ENCODE measurements at places on chromosomes 7 and 10.
A peak's percentile ranks its signal among the peaks of the same experiment; 100 is the strongest.

DNA sequence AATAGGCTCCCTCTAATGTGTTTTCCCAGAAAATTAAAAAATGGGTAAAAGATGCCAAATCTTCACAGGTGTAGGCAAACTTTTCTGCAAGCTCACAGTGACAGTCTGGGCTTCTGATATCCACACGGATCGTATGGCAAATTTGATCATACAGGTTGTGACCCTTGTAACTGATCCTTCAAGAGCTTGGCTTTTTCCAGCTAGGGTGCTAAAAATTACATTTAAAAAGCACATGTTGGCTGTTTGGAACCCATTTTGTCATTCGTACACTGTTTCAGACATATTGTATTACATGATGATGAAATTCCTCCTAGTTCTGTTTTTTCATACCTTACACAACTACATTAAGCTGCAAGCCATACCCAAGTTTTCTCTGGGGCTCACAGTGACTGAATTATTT, 138.7 kb downstream of the GFRA1 start:
- DNase-seq: no peak

DNA sequence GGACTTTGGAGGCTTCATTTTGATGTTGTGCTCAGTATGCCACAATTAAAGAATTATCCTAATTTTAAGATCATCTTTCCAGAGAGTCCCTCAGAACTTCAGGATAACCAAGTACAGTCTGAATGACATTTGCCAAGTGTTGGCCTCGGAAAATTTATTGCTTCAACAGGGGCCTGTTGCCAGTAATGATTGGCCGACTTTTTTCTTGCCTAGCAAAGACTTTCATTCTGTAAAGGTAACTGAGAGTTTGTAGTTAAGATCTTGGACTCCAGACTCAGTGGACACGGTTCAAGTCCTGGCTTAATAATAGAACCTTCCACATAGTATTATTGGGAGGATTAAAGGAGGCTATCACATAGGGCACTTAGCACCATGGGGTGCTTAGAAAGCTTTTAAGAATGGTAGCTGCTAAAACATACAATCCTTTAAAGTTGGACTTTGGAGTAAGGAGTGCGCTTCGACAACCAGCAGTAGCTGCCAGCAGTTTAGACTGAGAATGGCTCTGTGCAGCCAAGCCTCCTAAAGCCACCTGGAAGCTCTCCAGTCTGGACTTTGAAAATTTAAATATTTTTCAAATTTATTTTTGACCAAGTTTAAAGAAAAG, 90.0 kb downstream of the PLCE1 start:
- DNase-seq: no peak

DNA sequence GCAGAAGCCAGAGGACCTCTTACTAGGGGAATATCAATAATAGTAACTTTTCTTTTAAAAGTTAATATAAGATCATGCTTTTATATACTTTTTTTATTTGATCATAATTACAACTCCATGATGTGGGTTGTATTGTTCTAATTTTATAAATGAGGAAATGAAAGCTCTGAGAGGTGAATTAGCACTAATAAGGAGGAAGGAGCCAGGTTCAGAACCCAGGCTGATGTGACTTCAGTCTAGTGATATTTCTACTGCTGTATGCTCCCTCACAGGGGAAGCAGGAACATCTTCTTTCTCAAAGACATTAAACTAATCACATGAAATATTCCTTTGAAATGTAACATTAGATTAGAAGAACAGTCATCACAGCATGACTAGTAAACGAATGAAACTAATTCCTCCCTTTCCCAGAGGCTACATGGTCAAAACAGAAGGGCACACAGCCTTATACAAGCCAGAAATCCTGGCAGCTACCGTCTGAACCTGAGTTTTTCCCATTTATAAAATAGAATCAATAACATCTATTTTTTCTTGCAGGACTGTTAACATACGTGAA, 81.4 kb upstream of the GJD4 start:
- no peak for DNase-seq

DNA sequence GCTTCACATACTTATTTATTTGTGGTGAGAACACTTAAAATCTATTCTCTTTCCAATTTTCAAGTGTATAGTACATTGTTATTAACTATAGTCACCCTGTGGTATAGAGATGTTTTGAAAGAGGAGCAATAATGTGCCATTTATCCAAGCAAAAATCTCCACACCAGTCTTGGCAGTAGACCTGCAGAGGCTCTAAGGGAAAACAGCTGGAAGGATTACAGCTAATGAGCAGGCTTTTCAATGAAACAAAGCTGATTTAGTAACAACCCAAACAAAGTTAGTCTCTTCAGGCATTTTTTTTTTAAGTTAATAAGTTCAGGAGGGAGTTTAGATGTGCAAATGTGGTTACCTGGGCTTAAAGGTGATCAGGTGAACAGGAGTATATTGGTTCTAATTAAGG, 101.9 kb downstream of the EVX1 start:
- DNase-seq: no peak

GRCh38 chr7:111041577-111041976, 49.4 kb upstream of the LRRN3 start:
- no peak for DNase-seq

DNA sequence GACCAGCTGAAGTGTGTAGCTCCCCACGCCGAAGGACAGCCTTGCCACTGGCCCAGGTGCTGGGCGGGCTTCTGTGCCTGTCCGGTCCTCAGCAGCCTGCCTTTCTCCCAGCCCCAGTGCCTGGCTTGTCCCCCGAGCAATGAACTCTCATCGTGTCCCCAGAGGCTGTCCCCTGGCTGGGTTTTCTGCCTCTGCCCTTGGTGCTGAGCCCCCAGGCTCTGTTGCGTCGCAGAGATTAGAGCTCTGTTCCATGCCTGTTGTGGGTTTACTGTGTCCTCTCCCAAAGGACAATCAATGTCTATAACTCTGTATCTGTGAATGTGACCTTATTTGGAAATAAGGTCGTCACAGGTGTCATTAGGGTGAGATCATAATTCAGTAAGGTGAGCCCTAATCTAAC, 226.1 kb upstream of the SHH start:
- DNase-seq: no peak

GRCh38 chr7:135098391-135098790, 49.5 kb upstream of the TMEM140 start:
- DNase-seq: no peak

DNA sequence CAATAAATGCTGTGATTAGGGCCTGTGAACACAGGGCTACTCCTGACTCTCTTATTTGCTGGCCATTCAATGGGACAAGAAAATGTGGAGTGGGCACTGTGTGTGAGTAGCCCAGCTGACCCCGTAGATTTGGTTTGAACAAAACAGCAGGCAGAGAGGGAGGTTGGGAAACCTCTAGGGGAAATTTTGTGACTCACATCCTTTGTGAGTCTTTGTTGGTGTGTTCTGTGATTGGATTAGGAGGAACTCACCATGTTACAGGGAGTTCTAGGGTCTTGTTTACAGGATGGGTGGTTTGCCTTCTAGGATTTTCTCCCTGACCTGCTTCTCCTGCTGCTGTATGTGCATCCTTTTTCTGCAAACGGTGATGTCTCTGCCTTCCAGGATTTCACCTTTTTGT, 128.3 kb upstream of the MKI67 start:
- DNase-seq: peak; percentile 30

DNA sequence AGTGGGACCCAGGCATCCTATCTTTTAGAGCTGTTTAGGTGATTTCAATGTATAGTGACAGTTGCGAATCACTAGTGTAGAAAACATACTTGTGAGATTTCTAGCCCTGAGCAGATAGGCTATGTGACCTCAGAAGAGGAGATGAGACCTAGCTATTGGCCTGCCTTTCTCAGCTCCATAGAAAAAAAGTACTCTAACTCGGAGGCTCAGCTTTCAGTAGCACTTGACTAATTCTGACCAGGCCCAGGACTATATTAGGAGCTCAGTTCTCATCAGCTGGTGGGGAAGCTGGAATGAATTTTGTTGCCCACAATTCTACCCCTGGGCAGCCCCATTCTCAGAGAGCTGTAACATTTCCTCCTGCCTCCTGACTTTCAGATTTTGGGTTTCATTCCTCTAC, 179.9 kb upstream of the NAMPT start:
- DNase-seq: no peak

GRCh38 chr10:51606825-51607462, 92.5 kb downstream of the CSTF2T start:
- no peak for DNase-seq

- no peak for DNase-seq
Observed at GRCh38 chr7:130593033-130593432, 75.5 kb downstream of the COPG2 start.

DNA sequence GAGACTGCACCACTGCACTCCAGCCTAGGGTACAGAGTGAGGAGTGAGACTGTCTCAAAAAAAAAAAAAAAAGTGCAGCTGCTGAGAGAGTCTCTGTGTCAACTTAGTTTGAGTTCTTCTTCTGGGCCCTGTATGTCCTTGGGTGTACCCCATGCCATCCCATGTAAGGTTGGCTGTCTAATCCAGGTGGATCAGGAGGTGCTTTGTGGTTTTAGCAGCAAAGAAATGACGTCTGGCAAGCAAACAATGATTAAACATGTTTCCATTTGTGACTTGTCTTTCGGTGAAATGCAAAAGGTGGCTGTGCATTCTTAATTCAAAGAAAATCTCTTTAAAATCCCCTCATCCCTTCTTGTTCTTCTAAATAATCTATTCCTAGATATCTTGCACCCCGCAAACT, 255.9 kb downstream of the ANKRD30A start:
- DNase-seq: no peak

DNA sequence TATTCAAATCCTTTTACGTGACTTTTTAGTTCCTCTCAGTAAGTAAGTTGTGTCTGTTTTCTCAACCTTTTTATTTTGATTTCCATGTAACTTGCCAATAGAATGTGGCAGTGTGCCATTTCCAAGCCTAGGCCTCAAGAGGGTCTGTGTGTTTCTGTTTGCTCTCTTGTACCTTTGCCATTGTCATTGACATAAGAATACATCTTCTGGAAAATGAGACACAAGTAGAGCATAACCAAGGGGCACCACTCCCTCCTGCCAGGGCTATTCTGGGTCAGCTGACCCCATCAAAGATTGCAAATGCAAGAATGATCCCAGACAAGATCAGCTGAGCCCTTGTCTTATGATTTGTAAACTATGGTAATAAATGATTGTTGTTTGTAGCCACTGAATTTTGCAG, 524.0 kb downstream of the IPMK start:
- no peak for DNase-seq

DNA sequence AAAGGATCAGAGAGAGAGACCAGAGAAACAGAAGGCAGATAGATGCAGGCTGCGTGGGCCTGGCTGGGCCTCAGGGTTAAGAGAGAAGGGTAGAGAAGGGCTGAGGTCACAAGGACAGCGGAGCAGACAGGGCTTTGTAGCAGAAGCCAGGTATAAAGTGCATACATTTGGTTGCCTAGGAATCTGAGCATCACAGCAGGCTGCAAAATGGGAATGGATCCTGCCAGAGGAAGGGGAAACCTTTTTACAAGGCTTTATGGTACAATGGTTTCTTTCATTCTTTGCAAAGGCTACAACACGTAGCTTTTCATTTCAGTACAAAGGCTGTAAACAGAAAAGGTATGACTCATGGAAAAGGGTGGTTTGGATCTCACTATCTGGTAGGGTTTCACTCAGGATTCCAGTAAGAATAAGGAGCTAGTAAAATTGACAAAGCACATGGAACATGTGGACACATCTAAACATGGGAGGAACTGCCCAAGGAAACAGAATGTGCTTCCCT, 275.1 kb downstream of the DOCK4 start:
- no peak for DNase-seq

- DNase-seq: no peak
Observed at GRCh38 chr7:30091491-30091912, 43.3 kb upstream of the MTURN start.

- no peak for DNase-seq
Observed at GRCh38 chr7:39535720-39536119, 30.5 kb upstream of the YAE1 start.

DNA sequence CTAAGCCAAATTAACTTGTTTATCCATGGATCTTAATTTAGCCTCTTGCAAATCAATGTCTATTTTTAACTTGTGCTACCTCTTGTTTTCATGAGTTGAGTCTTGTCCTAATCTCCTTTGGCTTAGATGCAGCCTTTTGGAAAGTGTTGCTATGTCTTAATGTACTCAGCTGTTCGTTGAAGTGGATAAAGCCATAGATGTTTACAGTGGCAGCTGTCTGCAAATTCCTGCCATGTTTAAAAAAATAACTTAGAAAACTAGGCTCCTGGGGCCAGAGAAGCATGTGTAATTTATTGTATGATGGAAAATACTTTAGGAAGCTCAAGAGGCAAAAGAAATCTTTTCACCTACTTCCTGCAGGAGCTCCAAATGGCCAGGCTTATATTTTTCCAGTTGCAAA, 253.1 kb upstream of the RHOBTB1 start:
- DNase-seq: no peak

GRCh38 chr7:36777062-36777461, 52.8 kb upstream of the AOAH start:
- no peak for DNase-seq

Measured in inflammatory macrophage treated with lipopolysaccharide for 1 hour (primary cell).